ENCODE measurements at places on chromosomes 1 and 21.

DNA sequence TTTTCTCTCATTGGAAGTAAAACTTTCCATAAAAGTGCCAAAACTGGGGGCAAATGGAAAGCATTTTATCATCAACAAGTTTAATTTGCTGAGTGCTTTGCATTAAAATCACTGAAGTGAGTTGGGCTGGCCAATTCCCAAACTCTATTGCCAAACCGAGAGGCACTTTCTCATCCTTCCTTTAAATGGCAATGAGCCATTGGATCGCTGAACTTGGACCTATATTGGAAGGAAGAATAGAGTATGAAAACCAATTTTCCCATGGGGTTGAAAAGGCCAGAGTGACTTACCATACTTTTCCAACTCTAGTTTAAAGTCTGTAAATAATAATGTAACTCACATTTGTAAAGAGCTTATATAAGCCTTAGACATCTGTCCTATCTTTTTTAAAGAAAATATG is 189.1 kb upstream of the C1orf87 start:
- DNase-seq, result no peak

GRCh38 chr1:71156590-71156989 is 75.8 kb upstream of the ZRANB2 start:
- no peak for DNase-seq

- DNase-seq, result no peak
Measured at GRCh38 chr1:50103615-50104081, 5.1 kb upstream of the ELAVL4 start.

DNA sequence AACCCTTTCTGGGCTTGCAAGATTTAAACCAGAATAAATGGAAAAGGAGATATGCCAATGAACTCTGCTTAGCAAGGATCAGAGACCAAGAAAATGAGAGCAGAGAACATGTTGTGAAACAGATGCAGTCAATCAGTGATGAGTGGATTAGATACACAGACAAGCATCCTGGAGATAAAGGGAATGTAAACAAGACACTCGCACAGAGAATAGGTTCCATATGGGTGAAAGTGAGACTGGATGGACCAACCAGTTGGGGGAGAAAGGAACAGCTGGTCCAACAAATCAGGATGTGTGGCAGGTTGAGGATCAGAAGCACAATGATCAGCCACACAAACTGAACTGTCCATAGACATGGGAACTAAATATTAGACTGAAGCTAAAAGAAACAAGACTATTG is 338.2 kb downstream of the ASTN1 start:
- DNase-seq, result no peak

DNA sequence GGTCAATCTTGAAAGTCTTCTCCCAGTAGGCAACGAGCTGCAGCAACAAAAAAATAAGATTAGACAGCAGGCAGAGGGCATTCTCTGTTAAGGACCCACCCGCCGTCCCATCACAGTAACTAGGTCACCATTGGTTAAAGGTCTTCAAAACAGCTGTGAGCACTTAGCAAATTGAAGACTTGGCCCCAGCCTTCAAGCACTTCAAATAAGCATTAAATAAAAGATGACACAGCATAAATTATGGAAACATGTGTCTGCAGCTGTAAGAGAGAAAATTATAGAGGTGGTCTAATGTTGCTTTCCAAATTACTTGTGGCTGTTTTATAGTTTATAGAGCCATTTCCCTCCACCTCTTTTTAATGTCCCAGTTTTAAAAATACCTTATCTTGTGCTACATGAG is 61.2 kb downstream of the VANGL1 start:
- no peak for DNase-seq

Measured in B cell (primary cell).